GM04504 (cell line): ENCODE measurements at places on chromosomes 11 and 22.

- DNase-seq, result no peak
Measured at GRCh38 chr22:36797911-36798673, 18.7 kb downstream of the PVALB start.

GRCh38 chr11:133107136-133107535 lies 425.2 kb downstream of the OPCML start:
- DNase-seq, result no peak

DNA sequence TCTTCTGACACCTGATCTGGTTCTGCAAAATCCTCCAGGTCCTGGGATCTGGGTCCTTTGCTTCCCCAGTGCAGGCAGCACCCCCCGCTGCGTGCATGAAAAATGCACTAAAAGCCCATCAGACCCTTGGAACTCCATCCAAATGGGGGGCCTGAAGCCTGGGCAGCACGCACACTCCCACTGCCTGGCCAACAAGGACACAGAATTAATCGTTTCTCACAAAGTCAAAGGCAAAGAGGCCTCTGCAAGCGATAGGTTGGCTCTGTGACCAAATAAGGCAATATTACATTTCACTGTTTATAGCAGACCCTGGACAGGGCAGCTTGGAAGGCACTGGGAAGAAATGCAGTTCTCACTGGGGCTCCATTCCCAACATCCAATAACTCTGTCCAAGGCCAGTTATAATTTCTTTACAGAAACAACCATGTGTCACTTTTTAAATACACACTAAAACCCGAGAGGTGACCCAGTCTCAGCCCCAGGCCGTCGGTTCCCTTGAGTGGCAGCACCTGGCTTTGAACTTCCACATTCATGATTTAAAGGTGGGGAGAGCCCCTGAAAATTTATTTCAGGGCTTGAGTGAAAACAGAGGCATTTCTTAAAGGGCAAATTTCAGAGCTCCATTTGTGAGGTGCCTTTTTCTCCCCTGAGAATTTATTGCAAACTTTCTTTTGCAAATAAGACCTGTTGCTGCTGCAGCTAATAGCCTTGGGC lies 114.4 kb upstream of the ANO1 start:
- no peak for DNase-seq

- no peak for DNase-seq
Measured at GRCh38 chr11:60838132-60838531, 3.8 kb upstream of the CCDC86 start.

DNA sequence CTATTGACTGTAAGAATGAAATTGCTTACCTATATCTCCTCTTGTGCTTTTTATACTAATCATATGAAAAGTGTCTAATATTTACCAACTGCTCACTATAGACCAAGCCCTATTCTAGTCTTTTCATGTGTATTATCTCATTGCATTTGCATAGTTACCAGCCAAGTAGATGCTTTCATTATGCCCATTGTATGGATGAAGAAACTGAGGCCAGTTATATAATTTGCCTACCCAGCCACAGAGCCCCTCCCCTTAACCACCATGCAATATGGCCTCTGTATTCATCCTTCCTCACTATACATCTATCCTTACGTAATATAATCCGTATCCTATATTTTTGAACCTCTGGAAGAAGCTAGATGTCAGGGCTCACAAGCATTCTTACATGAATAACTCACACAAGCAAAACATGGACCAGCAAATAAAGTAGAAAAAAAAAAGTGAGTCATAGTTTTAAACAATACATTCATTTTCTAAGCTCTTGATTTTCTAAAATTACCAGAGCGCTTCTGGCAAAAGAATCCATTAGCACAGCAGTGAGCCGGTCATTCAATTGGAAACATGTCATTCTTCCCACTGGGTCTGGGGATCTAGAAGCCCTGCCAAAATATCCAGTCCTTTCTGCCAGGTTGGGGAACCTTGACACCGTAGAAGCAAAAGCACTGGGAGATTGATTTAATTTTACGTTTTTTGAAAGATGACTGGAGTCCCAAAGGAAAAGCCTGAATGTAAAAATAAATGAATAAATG lies 80.0 kb downstream of the C11orf91 start:
- no peak for DNase-seq

DNA sequence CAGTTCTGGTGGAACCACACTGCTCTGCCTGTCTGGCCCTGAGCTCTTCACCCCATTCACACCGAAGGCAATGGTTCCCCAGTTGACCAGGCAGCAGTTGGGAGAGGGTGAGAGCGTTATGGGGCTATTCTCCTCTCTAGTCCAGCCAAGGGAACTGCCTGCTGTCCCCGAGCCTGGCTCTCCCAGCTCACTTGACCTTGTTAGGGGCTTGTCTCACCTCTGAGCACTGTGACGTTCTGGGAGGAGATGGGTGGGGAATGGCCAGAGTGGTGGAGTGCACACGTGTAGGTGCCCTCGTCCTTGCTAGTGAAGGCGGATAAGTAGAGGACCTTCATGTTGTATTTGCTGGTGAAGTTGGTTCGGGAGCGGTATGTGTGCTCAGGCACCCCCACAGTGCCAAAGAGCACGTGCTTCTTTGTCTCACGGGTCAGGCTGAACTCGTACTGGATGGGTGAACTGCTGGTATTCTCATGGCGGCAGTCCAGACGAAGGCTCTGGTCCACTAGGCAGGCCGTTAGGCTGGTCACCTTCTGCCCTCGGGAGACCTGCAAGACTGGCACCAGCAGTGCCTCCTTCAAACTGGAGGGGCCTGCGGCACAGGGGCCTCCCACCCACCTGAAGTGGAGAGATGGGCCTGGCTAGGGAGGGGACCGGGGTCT lies 3.0 kb downstream of the THY1 start:
- no peak for DNase-seq

DNA sequence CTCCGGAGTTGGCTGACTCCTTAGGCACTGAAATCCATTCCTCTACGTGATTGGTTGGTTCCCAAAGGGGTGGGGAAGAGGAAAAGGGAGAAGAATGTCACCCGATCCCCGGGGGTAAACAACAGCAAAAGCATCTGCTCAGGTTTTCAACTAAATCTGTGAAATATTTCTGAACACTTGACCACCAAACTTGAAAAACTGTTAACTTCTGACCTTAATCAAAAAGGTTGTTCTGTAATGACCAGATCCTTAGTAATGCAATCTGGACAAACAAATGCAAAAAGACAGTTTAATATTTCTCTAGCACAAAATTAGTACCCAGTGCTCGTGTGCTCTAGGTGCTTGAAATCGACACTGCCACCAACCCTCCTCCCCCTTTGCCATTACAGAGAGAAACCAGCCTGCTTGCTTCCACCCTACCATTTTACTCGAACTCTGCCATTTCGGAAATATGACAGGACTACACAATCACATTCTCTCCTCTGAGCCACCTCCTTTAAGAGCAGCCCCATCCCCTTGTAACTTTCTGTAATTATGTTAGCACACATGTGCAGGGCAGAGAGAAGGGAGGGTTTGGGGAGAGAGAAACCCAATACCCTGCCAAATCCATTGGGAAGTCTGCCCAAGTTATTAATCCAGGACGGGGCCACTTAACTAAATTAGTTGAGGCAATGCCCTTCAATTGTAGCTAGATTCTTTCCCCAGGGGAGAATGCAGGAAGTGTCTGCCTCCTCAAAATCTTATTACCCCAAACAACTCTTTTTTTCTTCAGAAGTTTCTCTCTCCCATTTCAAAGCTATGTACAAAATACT lies 113.8 kb downstream of the RBFOX2 start:
- peak; percentile 83 for DNase-seq

DNA sequence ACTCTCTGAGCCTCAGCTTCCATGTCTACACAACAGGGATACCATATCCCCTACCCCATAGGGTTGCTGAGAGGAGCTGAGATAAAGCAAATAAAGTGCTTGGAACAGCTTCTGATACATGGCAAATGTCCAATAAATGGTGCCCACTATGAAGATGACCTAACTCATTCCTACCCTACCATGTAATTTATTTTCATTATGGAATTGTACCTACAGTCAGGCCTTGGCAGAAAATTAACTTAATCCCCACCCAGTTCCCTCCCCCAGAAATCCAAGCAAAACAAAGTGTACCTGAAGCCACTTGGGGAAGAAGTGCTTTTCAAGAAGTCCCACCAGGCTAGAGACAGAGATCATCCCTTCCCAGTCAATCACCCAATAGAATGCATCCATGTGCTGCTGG lies 10.8 kb downstream of the SRRD start:
- DNase-seq, result no peak

DNA sequence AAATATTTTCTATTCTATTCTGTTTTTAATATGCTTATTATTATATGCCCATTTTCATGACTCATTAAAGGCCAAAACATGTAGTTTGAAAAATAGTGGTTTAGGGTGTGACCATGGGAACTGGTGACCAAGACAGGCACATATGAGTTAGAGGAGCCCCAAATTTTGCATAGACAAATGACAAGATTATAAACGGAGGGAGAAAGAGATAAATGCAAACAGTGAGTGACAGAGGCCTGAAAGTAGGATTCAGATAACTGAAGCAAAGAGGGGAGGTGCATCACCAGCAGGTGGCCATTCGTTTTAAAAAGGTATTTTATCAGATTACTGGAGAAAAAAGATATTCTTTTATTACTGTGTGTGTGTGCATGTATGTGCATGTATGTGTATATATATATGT lies 391.5 kb upstream of the CHORDC1 start:
- DNase-seq, result no peak

- no peak for DNase-seq
Measured at GRCh38 chr11:6616596-6617250, 2.5 kb downstream of the TPP1 start.

DNA sequence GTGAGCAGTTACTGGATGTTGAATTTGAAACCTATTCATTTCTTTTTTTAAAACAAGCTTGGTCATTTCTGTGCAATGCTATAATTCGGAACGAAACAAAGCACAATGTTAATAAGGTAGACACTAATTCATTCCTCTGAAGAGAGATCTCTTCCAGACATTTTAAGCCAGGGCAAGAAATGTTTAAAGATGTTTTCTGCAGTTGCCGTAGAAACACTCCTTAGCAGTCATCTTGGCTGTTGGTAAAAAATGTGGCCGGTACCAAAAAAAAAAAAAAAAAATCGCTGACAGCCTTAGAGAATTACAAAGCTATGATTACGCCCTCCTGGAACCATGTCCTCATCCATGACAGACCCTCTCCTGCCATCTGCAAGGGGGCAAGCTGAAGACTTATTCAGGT lies 66.4 kb upstream of the TTC12 start:
- no peak for DNase-seq

GRCh38 chr11:121443688-121444275 lies 8.3 kb upstream of the SORL1 start:
- DNase-seq, result no peak

DNA sequence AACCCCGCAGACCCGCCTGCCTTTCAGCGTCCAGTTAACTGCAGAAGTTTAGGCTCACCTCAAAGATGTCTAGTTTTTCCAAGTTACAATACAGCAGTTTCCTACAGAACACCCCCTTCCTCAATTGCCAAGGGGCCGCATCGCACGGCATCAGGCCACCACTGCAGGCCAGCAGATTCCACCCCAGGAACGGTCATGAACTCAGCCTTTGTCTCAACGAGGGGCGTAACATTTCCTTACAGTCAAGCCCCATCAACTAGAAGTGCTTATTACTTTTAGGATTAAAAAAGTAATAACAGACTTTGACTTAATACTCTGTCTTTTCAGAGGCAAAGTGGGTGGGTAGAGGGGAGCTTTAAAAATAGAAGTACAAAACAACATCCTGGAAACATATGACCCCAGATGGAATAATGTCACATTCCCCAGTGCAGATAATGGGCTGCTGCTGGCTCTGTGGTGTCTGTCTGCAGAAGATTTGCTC lies 36.3 kb downstream of the PPP2R1B start:
- no peak for DNase-seq

- DNase-seq, result no peak
Measured at GRCh38 chr22:43504068-43504467, 92.3 kb downstream of the MPPED1 start.

GRCh38 chr11:57482782-57483561 lies 22.6 kb downstream of the RTN4RL2 start:
- no peak for DNase-seq

- peak; percentile 28 for DNase-seq
Measured at GRCh38 chr11:128745311-128746136, 51.7 kb downstream of the FLI1 start.

- DNase-seq, result peak; percentile 30
Measured at GRCh38 chr22:32701034-32701433, 100.5 kb upstream of the TIMP3 start.

DNA sequence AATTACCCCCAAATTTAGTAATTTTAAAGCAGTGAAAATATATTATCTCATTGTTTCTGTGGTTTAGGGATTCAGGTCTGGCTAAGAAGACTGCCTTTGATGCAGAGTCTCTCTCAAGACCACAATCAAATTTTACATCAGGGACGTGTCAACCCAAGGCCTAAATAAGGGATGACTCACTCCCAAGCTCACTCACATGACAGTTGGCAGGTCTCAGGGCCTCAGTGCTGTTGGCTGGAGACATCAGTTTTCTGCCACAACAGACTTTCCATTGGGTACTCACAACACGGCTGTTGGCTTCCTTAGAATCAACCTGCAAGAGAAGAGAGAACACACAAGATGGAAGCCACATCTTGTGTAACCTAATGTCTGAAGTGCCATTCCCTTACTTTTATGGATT lies 377.3 kb downstream of the FAM181B start:
- no peak for DNase-seq

- no peak for DNase-seq
Measured at GRCh38 chr11:110513846-110514437, 84.2 kb downstream of the FDX1 start.

- DNase-seq, result no peak
Measured at GRCh38 chr11:31692466-31692865, 118.7 kb downstream of the PAX6 start.

DNA sequence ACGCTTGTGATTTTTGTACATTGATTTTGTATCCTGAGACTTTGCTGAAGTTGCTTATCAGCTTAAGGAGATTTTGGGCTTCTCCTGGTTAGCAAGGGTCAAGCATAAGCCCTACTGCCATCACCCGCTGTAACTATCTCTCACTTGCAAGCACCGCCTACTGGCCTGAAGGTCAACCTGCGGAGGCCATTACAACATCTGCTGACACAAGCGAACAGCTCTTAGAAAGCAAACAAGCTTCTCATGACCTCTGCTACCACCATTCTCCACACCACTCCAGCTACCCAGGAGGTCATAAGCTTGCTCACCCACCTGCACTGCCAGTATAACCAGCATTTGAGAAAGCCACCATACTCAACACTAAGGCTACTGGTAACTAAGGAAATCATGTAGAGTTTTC lies 288.4 kb upstream of the KIRREL3 start:
- no peak for DNase-seq

GRCh38 chr22:16973591-16974297 lies 34.3 kb downstream of the GAB4 start:
- no peak for DNase-seq

GRCh38 chr11:11569936-11570491 lies 51.8 kb downstream of the GALNT18 start:
- DNase-seq, result no peak
